HepG2 (cell line): ENCODE measurements at places on chromosomes 13 and 19. TPM values are rescaled to one million over a fixed set of nuclear protein-coding genes. Genes with fewer than 3 reads are reported as not detected.
A peak's percentile ranks its signal among the peaks of the same experiment; 100 is the strongest.

Gene ALKBH6
- total RNA-seq, result 6.9 and 13.7 TPM in 2 replicates

DNA sequence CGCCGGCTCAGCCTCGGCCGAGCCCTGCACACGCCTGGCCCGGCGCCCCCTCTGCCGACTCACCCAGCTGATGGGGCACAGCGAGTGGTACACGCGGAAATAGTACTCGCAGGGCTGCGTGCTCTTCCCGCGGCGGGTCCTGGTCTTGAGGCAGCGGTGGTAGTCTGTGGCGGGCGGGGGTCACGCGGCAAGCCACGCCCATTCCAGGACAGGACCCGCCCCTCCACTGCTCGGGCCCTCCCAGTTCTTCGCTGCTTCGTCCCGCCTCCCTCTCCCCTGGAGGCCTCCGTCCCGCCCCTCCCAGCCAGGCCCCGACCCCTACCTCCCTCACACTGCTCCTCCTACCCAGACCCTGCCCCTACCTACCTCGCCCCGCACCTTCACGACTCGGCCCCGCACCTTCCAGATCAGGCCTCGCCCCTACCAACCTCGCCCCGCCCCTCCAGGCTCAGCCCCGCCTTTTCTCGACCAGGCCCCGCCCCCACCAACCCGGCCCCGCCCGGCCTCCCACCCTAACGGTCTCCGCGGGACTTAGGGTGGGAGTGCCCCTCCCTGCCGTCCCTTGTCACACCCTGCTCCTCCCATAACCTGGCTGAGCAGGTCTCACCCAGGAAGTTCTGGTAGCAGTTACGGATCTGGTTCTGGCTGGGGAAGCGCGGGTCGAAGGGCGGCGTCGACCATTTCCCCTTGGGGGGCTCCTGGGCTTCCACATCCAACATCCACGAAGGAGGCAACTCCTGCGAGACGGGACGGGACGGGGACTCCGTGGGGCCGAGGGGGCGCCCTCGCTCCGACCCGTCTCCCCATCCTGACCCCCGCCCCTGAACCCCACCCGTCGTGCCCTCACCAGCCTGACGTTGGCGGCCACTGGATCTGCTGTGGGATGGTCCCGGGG is 469 bp downstream of the COX6B2 start:
- DNase-seq, result no peak

DNA sequence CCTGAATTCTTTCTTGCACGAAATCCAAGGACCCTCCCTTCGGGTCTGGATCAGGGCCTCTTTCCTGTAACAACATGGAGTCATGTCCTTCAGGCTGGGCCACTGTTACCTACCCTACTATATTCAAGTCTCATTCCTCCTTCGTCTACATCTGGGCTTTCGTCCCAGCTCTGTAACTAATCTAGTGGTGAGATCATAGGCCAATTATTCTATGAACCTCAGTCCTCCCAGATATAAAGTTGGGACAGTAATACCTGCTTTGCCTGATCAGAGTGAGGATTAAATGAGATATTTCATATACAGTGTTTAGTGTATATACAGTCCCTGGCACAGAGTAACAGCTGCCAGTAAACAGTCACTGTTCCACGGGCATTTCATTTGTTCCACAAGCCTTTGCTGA is 48.3 kb upstream of the ATP12A start:
- DNase-seq, result no peak

DNA sequence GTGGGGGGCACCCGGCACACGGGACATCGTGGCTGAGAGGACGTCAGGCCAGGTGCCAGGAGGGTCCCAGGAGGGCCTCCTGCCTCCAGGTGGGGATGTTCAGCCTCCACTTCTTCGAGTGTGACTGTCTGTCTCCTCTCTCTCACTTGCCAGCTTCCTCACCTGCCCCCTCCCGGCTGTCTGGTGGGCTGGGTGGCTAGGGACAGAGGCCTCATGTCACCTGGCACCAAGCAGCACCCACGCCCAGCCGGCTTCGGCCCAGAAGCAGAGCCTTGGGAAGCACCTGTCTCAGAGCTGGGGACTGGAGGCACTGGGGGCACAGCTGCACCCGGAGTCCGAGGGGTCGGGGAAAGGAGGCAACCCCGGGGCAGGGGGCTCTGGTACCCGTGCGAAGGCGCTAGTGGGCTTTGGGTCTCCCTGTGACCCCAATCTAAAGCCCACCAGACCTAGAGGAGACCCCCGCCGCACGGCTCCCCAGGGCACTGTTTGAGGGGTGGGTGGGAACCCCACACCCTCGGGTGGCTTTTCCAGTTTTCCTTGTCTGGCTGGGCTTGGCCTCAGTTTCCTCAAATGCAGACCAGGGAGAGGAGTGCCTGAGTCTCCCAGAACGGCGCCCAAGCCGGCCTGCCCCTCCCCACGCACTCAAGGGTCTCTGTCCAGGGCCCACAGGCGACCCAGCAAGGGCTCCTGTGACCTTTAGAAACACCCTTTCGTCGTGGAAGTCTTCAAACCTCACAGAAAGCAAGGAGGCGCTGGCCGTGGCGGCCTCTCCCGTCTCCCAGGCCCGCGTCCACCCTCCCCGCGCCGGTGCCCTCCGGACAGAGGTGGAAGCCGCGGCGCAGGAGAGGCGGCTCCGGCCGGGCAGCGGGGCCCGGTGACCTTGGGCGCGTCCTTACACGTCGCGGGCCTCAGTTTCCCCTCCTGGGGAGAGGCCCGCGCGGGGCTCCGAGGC is 664 bp upstream of the HCN2 start:
- no peak for DNase-seq

DNA sequence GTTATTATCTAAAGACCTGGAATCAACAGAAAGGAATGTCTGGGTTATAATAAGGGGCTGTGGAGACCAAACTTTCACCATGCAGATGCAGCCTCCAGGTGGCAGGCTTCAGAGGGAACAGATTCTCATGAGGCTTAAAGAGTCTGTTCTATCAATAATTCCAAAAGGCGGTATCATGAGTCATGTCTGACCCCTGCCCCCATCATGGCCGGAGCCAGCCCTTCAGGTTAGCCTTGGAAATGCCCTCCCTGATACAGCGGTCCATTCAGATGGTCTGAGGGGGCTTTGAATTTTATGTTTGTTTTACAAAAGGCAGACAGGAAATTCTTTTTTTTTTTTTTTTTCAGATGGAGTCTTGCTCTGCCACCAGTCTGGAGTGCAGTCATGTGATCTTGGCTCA is 21.7 kb upstream of the LAMP1 start:
- peak; percentile 84 for DNase-seq
